ENCODE measurements at places on chromosomes 16 and 17.

- DNase-seq: no peak
Observed at GRCh38 chr16:89744813-89745212, 23.5 kb downstream of the ZNF276 start.

GRCh38 chr17:32141258-32141657 is 1.0 kb upstream of the RHOT1 start:
- no peak for DNase-seq

DNA sequence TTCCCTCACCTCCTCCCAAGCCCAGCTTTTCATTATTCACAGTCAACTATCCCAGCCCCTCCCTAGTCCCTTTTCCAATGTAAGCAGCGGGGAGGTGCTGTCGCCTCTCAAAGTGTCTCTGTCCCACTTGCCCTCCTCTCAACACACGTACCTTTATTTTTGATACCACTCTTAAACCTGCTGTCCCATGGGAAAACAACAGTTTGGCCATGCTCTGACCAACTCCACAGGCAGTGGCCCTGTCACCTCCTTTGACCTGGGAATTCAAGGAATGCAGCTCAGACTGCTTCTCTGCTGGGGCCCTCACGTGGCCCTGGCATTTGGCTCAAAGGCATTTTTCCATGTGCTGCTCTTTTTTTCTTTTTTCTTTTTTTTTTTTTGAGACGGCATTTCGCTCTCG is 4.2 kb downstream of the LYRM9 start:
- DNase-seq: no peak

- DNase-seq: peak; percentile 17
Observed at GRCh38 chr17:69539781-69540319, 125.4 kb downstream of the MAP2K6 start.

- no peak for DNase-seq
Observed at GRCh38 chr17:38728290-38728831, 1.8 kb upstream of the CISD3 start.

DNA sequence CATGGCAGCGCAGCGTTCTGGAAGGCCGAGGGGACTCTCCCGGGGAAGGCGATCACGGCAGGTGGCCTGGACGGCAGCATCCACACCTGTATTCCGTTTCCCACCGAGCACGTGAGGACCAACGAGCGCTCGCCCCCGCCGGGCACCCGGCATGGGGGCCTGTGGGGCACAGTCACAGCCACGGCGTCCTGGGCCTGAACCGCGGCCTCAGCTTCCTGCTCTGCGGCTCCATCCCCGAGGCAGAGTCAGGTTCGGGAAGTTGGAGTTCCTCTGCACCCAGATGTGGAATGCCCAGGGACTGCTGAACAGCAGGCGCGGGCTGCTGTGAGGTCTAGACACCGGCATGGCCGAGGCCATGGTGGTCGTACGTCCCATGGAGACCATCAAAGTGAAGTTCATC is 1713.9 kb downstream of the TP53TG3F start:
- no peak for DNase-seq

GRCh38 chr16:47584464-47585225 is 123.5 kb downstream of the PHKB start:
- no peak for DNase-seq

GRCh38 chr17:49809056-49809455 is 20.6 kb downstream of the KAT7 start:
- no peak for DNase-seq

GRCh38 chr17:957856-958421 is 21.6 kb downstream of the NXN start:
- no peak for DNase-seq

- no peak for DNase-seq
Observed at GRCh38 chr17:44200478-44201155, 933 bp upstream of the ATXN7L3 start.

GRCh38 chr17:6153375-6153774 is 83.2 kb downstream of the WSCD1 start:
- DNase-seq: no peak

DNA sequence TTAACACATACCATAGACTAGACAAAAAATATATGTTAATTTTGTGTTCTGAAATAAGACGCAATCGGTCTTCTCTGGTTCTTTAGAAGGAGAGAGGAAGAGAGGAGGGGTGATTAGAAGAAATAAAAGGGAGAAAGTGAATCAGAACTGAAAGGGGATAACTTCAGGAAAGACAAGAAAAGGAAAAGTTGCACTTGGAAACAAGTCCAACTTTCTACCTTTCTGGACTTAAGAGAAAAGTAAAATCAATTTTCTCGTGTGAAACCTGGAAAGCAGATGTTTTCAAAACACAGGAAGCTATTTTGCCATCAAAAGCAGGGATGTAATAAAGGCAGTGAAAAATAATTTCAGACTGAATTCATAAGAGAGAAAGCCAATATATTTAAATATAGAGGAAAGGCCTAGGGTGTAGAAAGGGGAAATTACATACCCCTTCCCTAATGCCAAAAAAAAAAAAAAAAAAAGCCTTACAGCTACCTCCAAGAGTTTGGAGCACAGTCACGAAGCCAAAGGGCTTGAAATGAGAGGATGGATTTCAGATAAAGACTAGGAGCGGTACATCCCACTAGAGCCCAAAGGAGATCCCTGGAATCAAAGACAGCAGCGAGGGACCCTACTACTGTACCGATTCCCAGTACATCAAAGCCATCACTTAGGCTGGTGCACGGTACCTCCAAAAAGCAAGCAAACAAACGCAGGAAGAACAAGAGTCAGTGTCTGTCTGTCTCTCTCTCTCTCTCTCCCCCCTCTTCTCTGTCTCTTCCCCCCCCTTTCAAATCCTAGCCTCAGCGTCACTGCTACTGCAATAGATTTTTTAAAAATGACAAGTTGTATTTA is 12.1 kb upstream of the ZFHX3 start:
- DNase-seq: no peak

DNA sequence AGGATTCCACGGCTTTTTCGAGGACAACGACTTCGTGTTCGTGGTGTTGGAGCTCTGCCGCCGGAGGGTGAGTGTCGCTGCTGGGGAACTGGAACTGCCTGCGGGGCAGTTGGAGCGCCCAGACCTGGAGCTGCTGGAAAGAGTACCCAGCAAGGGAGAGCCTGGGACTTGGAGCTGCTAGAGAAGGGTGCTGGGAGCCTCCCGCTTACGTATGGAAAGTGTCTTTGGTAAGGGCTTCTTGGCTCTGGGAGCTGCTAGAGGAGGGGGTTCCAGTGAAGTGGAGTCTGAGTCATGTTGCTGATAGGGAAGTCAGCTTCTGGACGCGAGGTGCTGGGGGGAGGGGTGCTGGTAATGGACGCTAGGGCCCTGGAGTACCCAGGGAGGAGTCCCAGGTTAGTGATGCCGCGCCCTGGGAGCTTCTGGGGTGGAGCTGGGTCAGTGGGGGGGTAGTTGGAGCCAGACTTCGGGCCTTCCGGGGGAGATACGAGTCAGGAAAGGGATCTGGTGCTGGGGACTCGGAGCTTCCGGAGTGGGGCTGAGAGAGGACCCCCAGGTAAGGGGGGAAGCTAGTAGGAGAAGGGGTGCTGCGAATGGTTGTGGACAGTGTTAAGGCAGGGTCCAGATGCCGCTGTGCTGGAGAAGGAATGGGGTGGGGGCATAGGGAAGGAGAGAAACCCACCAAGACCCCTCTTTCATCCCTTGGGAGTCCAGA is 741 bp downstream of the PLK1 start:
- no peak for DNase-seq

GRCh38 chr16:65418435-65418834 is 296.6 kb upstream of the CDH11 start:
- no peak for DNase-seq

DNA sequence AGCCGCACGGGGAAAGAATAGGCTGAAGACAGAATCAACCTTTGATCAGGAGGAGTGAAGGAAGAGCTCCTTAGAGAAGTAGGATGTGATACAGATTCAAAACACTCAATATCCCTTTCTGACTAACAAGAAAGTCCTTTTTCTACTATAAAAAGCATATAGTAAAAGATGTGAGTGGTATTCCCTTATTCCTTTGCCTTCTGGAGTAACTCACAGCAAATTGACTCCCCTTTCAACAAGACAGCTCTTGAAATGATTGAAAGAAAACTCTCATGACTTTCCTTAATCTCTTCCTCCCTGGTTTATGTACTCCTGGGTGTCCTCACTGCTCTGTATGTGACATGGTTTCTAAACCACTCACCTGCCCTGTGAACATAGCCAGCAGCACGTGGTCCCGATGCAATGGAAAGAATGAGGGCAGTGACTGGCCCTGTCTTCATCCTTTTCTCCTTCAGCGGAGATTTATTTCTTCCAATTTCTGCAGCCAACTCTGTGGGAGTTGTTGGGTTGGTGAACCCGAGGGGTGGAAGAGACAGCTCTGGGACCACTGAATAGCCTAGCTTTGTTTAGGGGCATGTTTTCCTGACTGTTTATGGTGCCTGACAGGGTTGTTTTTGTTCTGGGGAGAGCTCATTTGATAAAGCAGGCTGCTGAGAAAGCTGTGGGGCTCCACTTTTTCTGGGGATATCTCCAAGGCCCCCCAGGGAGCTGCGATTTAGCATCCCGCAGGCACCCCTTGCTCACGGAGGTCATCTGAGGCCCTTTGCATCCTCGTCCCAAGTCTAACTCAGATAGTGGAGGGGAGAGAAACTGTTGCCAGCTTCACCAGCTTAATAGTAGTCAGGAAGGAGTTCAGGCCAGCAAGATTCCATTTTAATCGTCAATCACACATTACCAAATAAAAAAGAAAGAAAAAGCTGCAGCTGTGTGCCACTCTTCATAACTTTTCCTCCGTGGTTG is 46.7 kb downstream of the MAP2K6 start:
- no peak for DNase-seq

- no peak for DNase-seq
Observed at GRCh38 chr16:17265154-17265553, 205.6 kb downstream of the XYLT1 start.

DNA sequence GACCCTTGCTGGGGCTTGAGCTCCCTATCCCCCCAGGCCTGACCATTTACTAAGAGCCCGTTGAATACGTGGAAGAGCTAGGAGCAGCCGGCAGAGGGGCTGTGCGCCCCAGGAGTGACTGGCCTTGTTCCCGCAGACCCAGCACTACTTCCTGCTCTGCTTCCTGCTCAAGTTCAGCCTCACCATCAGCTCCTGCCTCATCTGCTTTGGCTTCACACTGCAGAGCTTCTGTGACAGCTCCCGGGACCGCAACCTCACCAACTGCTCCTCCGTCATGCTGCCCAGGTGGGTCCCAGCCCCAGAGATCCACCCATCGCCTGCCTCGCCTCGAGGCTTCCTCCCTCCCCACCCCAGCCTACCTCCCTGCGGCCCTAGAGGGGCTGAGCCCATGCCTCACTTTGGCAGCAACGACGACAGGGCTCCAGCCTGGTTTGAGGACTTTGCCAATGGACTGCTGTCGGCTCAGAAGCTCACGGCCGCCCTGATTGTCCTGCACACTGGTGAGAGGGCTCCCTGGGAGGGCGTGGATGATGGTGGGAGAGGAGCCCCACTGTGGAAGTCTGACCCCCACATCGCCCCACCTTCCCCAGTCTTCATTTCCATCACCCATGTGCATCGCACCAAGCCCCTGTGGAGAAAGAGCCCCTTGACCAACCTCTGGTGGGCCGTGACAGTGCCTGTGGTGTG is 17.2 kb downstream of the CASKIN2 start:
- no peak for DNase-seq

DNA sequence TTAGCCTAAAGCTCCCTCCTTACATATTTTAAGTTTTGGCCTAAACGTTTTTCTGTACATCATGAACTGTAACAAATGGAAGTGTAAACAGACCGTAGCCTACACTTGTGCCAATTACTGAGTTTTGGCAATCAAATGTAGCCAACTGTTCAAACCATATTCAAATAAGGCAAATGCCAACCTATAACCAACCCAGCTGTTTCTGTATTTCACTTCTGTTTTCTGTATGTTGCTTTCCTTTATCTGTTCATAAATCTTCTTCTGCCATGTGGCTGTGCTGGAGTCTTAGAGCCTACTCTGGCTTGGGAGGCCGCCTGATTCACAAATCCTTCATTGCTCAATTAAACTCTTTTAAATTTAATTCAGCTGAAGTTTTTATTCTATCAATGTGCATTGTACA is 6.9 kb upstream of the C16orf78 start:
- no peak for DNase-seq

GRCh38 chr17:76791053-76791980 is 53.4 kb downstream of the MFSD11 start:
- DNase-seq: peak; percentile 64

DNA sequence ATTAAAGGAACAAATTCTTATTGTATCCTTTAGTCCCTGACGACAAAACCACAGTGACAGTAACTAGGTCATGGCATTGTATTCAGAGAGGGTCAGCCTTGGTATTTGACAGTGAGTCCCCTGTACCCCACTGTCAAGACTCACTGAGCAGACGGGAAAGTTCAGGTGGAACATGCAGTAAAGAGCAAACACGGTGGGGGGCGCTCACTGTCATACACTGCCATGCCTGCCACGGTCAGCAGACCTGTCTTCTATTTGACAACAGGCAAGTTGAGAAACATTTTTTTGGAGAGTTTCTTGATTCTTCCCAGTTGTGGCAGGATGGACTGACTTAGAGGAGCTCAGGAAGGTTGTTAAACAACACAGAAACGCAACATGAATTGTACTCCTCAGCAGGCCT is 681.6 kb downstream of the KCNJ18 start:
- DNase-seq: no peak

DNA sequence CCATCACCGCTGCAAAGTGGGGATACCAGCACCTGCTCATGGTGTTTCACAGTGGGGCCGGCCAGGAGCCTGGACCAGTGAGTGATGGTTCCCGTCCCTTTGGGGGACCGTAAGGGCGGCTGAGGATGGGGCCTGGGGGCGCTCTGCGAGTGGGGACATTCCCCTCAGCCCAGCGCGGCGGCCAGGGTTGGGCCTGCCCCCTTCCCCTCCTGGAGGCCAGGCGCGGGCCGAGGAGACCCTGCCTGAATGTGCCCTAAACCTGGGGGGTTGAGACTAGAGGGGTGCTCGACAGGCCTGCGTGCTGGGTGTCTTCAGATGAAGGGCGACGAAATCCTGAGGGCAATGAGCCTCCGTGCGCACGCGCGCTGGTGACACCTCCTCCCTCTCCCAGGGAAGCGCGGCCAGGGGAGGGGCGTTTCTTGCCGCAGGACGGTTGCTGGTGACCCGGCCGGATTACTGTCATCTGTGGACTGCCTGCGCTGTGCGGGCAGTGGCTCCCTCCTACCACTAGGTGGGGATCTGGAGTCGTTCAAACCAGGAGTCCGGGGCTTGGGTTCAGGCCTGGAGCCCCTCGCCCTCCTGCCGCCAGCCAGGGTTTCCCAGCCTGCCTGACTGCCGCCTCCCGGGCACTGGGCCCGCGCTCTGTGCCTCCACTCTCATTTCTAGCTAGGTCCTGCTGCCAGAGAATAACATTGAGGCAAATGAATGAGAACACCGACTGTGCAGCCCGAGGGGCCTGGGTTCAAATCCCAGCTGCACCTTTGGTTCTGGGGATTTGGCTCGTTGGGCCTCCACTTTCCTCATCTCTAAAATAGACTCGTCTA is 17.1 kb downstream of the TBX2 start:
- peak; percentile 59 for DNase-seq

GRCh38 chr17:45320349-45320930 is 3.6 kb upstream of the MAP3K14 start:
- no peak for DNase-seq

DNA sequence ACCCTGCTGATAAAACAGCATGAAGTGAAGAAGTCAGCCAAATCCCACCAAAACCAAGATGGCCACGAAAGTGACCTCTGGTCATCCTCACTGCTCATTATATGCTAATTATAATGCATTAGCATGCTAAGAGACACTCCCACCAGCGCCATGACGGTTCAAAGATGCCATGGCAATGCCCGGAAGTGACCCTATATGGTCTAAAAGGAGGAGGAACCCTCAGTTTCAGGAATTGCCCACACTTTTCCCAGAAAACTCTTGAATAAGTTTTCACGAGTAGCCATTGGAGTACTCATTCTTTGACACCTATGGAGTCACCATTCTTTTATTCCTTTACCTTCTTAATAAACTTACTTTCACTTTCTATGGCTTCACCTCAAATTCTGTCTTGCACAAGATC is 44.3 kb downstream of the GSG1L start:
- no peak for DNase-seq

Data from smooth muscle cell of the brain vasculature (primary cell).